ENCODE measurements at places on chromosomes 11 and 22.

DNA sequence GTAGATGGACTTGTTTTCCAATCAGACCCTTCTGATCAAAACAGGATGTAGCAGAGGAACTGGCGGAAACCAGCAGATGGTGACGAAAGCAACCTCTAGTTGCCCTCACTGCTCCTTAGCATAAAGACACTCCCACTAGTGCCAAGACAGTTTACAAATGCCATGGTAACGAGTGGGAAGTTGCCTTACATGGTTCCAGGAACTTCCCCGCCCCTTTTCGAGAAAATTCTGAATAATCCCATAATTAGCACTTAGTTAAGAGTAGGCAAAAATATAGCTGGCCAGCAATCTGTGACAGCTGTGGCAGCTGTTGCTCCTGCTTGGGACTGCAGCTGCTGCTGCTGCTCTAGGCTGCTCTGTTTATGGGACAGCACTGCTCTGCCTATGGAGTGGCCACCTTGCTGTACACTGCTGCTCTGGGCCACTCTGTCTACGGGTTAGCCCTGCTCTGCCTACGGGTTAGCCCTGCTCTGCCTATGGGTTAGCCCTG, 33.4 kb upstream of the SORL1 start:
- DNase-seq, result peak; percentile 22

DNA sequence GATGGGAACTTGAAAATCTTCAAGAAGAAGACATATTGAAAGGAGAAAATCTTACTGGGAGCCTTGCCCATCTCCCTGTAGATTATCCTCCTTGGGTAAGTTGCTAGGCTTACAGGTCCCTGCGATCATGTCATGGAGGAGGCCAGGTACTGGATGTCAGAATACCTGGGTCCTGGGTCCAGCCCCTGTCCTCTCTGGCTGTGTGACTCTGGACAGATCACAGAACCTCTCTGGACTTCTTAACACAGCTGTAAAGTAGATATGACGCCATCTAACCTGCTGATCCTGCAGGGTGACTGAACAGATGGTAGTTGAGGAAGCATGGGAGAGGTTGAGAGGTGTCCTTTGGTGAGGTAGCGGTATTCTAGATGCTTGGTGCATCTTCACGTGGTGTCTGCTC, 4.1 kb downstream of the TSKU start:
- no peak for DNase-seq

GRCh38 chr11:116256215-116256614, 516.6 kb downstream of the BUD13 start:
- DNase-seq, result no peak

GRCh38 chr11:30312243-30312642, 10.7 kb upstream of the ARL14EP start:
- DNase-seq, result no peak

- no peak for DNase-seq
These were observed 45.6 kb downstream of the CD82 start for GRCh38 chr11:44611088-44611487.

- DNase-seq, result no peak
These were observed 209.2 kb downstream of the GRIK4 start for GRCh38 chr11:120720760-120721159.

- DNase-seq, result no peak
These were observed 182.5 kb downstream of the CSNK2A3 start for GRCh38 chr11:11170352-11171084.

- DNase-seq, result no peak
These were observed 113.3 kb downstream of the TRIM29 start for GRCh38 chr11:120024586-120024985.

DNA sequence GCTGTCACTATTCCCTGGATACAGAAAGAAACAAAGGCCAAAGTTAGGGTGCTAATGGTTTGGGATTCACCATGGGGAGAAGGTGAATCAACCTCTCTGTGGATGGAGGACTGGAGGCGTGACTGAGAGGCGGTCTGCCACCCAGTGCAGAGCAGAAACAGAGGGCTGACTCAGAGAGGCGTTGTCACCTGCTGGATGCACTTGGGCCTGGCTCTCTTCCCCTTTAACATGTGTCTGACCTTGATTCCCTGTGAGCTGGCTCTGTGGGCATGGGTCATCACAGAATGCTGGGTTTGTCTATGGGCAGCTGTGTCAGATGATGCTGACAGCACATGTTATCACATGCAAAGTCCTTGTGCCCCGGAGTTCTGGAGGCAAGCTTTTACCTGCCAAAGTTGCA, 75.9 kb downstream of the LDLRAD3 start:
- no peak for DNase-seq

DNA sequence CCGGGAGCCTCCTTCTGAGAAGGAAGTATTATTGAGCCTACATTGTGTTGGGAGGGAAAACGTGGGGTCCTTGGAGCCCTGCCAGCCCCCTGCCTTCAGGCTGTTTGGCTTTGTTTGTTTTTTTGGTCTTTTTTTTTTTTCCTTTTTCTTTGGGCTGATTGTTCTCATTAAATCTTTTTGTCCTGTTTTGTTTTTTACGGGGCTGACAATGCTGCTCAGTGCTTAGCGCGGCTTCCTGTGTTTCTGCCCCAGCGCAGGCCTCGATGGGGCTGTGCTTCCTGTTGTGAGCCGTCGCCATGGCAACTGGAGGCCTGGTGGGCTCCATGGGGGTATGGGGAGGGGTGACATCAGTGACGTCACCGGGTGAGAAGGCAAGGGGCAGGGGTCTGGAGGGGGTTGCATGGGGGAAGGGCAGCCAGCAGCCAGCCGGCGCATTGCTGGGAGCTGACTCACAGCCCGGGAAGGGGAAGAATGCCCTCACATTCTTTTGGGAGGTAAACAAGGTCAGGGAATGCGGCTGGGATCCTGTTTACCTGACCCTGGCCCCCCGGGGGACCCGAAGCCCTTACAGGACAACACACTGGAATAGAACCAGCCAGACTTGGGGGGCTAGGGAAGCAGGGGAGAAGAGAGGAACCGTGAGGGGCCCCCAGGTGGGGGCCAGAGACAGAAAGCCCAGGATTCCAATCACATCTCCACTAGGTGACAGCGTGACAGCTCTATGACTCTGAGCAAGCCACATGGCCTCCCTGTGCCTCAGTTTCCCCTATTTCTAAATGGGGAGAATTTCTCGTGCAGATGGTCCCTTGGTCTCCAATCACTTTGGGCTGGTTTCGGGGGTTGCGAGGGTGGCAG, 22.2 kb upstream of the CBX7 start:
- peak; percentile 52 for DNase-seq

Measured in activated CD4-positive, alpha-beta T cell treated with anti-CD3 and anti-CD28 coated beads, Interleukin-2, amount 50 U/mL, for 48 hours (primary cell).